ENCODE measurements at places on chromosomes 5 and 9. TPM values are rescaled to one million over a fixed set of nuclear protein-coding genes. Genes with fewer than 3 reads are reported as not detected.
A peak's percentile ranks its signal among the peaks of the same experiment; 100 is the strongest.

DNA sequence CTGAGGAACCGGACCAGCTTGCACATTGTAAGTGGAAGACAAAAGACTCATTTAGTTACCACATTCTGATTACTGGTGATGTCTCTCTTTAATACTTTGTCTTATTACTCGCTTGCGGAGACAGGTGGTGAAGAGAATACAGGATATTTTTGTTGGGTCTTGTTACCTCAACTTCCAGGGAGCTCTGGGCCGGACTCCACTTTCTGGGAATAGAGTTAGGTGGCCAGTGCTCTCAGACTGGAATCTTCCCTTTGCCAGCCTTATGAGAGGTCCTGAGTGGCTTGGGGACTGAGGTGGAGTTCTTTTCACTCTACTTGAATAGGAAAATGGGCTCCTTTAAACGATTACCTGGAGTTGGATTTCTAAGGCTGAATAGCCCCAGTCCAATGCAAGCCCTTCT, 33.3 kb upstream of the SPRY4 start:
- DNase-seq = no peak
- no peaks in the 10 kb centered on the region for H3K27me3 ChIP-seq
- H3K4me3 ChIP-seq = peak overlapping the region; percentile 75
- H3K27ac ChIP-seq = peak overlapping the region; percentile 92
- peaks cover 34% of the 10 kb centered on the region for H3K4me1 ChIP-seq
- H3K36me3 ChIP-seq = no peaks in the 10 kb centered on the region

DNA sequence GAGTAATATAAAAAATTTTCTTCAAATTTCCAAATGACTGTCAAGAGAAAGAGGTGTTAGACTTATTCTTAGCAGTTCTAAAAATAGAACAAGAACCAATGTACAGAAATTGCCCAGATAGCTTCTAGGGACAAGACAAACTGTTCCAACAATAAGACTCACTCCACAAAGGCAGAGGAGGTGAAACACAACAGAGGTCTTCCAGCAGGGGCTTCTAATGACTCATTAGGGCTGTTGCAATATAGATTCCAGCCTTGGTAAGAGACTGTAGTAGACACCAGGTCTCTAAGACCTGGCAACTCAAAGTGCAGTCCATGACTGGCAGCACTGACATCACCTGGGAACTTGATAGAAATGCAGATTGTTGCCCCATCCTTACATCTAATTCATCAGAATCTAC, 134.6 kb upstream of the VLDLR start:
- H3K27me3 ChIP-seq = no peaks in the 10 kb centered on the region
- H3K36me3 ChIP-seq = no peaks in the 10 kb centered on the region
- H3K27ac ChIP-seq = peak overlapping the region; percentile 65
- peaks cover 34% of the 10 kb centered on the region for H3K4me1 ChIP-seq
- H3K4me3 ChIP-seq = no peak overlapping the region

GRCh38 chr5:124706729-124707361, 39.6 kb downstream of the ZNF608 start:
- peaks cover 80% of the 10 kb centered on the region for H3K4me1 ChIP-seq
- H3K4me3 ChIP-seq = peak overlapping the region; percentile 30
- H3K36me3 ChIP-seq = no peaks in the 10 kb centered on the region
- peak; percentile 54 for DNase-seq
- no peaks in the 10 kb centered on the region for H3K27me3 ChIP-seq

- H3K36me3 ChIP-seq = no peaks in the 10 kb centered on the region
- no peaks in the 10 kb centered on the region for H3K27me3 ChIP-seq
- no peak overlapping the region for H3K4me3 ChIP-seq
- no peaks in the 10 kb centered on the region for H3K4me1 ChIP-seq
- H3K27ac ChIP-seq = no peak overlapping the region
Observed at GRCh38 chr5:158648631-158649030, 451.1 kb downstream of the EBF1 start.

- no peak overlapping the region for H3K27ac ChIP-seq
- H3K36me3 ChIP-seq = no peaks in the 10 kb centered on the region
- H3K27me3 ChIP-seq = no peaks in the 10 kb centered on the region
Observed at GRCh38 chr5:76475385-76475784, 72.3 kb downstream of the IQGAP2 start.

DNA sequence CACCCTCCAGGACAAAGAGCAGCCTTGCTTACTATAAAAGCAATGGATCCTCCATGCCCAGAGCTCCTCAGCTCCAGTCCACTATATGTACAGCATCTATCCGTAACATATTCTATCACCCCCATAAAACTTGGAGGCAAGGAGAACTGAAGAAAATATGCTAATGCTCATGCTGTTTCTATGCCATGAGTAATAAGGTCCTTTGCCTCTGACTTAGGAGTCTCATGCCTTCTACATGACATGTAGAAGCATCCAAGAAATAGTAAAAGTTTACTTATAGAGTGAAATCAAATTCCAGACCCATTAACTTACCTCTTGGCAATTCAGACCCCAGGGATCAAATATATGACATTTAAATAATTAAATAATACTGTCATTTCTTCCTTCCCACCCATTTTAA, 33.7 kb downstream of the SSBP2 start:
- no peaks in the 10 kb centered on the region for H3K36me3 ChIP-seq

- H3K27ac ChIP-seq = no peak overlapping the region
- H3K27me3 ChIP-seq = no peaks in the 10 kb centered on the region
- H3K36me3 ChIP-seq = no peaks in the 10 kb centered on the region
- no peak for DNase-seq
Observed at GRCh38 chr5:170736966-170737365, 46.6 kb upstream of the GABRP start.

GRCh38 chr9:125432715-125433385, 171.2 kb downstream of the GAPVD1 start:
- H3K27me3 ChIP-seq = no peaks in the 10 kb centered on the region
- no peaks in the 10 kb centered on the region for H3K36me3 ChIP-seq
- H3K4me1 ChIP-seq = peaks cover 13% of the 10 kb centered on the region
- no peak overlapping the region for H3K4me3 ChIP-seq

DNA sequence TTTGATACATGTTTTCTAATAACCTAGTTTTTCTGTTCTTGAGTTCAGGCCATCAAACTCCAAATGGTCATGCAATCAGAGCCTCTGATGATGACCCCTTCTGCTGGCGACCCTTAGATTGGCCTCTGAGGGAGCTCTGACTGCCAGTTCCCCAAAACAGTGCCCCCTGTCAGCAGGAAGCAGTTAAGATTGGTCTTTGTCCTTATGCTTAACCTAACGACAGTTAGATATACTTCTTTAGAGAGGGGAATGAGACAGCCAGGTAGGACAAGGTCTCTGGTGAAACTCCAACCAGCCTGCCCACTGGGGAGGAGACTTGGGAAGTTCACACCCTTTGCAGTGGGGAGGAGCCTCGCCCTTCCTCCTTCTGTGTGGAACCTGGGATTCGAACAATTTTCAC, 390.4 kb upstream of the KIF2A start:
- H3K36me3 ChIP-seq = no peaks in the 10 kb centered on the region
- H3K4me1 ChIP-seq = no peaks in the 10 kb centered on the region
- H3K4me3 ChIP-seq = no peak overlapping the region
- H3K27me3 ChIP-seq = peaks cover 4% of the 10 kb centered on the region

GRCh38 chr5:72397836-72398235, 77.7 kb downstream of the PTCD2 start:
- no peaks in the 10 kb centered on the region for H3K27me3 ChIP-seq
- DNase-seq = no peak
- no peak overlapping the region for H3K27ac ChIP-seq
- H3K4me1 ChIP-seq = peaks cover 20% of the 10 kb centered on the region
- no peak overlapping the region for H3K4me3 ChIP-seq
- H3K36me3 ChIP-seq = no peaks in the 10 kb centered on the region

DNA sequence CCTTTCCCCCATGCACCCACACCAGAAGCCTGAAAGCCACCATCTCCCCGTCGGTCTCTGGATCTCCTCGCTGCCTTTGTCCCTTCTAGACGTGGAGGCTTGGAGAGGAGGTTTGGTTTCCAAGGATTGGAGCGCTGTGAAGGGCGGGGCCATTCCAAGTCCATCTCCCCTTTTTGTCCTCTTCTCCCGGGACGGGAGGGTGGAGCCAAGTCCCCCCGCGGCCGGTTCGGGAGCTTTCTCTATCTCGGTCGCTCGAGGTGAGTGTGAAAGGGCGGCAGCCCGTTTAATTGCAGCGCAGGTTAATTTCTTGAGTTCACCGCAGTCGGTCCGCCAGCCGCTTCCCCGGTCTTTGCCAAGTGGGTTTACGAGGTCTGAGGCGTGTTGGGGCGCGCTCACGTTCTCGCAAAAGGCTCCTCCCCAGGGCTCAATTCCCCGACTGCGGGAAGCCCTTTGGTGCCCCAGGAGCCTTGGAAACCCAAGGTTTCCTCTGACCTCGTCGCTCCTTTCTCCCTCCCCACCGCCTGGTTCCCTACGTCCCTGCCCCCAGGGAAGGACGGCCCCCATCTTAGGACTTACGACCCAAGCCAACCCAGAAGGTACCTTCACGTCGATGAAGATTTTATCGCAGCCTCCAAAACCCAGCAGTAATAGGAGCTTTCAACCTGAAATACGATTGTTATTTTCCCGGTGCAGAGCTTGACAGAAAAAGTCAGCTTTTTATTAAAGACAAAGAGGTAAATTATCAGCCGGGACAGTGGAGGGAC, 2.8 kb upstream of the ZNF462 start:
- H3K36me3 ChIP-seq = no peaks in the 10 kb centered on the region
- no peaks in the 10 kb centered on the region for H3K27me3 ChIP-seq
- peak overlapping the region; percentile 83 for H3K4me3 ChIP-seq
- peak overlapping the region; percentile 89 for H3K27ac ChIP-seq

DNA sequence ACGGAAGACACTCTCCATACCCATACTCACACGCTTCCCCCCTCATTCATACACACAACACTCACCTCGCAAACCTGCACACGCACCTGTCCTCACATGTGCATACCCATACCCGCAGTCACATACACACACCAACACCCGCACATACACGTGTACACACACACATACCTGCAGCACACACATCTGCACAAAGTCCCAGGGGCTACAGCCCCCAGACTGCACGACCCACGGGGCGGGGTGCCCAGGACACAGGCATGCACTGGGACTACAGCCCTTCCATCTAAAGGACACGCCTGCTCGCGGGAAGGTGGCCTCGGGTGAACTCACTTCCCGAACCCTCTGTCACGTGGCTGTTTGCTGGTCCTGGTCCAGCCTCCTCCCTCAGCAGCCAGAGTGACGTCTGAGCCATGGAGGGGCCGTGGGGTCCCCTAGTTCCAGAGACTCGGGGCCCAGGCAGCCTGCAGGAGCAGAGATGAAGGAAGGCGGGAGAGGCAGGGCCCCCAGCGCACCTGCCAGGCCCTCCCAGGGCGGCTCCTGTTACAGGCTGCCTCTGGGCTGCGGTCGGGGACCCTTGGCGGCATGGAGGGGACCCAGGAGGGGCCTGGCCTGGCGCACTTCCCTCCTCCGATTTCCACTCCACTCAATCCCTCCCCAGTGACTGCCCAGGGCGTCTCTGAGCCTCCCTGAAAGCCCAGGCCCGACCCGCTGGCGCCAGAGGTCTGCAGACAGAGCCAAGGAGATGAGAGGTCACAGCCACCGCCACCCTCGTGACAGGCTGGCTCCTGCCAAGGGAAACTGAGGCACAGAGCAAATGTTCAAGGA, 8.1 kb downstream of the SLC12A7 start:
- peak overlapping the region; percentile 98 for H3K27ac ChIP-seq
- H3K4me1 ChIP-seq = peaks cover 100% of the 10 kb centered on the region
- peak; percentile 88 for DNase-seq
- H3K36me3 ChIP-seq = peaks cover 9% of the 10 kb centered on the region

DNA sequence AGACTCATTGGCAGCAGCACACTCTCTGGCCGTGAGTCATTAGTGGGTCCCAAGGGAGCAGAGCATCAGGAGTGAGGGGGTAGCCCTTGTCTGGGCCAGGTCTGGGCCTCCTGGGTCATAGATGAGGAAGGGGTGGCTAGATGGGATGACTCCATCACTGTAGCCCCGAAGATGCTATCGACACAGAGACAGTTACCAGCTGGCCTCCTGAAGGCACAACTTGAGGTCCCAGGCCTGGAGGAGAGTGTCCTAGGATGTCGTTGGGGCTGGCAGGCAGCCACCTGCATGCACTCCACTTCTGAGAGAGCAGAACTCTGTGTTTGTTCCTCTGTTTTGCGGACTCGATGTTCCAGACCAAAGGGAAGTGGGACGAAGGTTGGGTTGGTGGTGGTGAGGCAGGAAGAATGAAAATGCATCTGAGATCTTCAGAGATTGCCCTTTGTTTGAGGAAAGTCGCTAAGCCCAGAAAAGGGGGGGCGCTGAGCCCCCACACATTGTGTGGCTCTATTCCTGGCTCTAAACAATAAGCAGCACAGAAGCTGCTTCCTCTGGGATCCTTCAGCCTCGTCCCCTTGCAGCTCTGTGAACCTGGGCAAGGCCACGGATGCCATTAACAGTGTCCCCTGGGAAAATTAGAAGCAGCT, 4.7 kb downstream of the BTNL9 start:
- H3K4me3 ChIP-seq = peak overlapping the region; percentile 64
- no peaks in the 10 kb centered on the region for H3K36me3 ChIP-seq
- H3K27ac ChIP-seq = peak overlapping the region; percentile 92
- DNase-seq = peak; percentile 53
- peaks cover 14% of the 10 kb centered on the region for H3K4me1 ChIP-seq

GRCh38 chr5:60886158-60886557, 42.1 kb upstream of the ELOVL7 start:
- H3K4me1 ChIP-seq = no peaks in the 10 kb centered on the region
- peaks cover 59% of the 10 kb centered on the region for H3K36me3 ChIP-seq
- H3K27me3 ChIP-seq = no peaks in the 10 kb centered on the region
- no peak for DNase-seq
- H3K4me3 ChIP-seq = no peak overlapping the region

DNA sequence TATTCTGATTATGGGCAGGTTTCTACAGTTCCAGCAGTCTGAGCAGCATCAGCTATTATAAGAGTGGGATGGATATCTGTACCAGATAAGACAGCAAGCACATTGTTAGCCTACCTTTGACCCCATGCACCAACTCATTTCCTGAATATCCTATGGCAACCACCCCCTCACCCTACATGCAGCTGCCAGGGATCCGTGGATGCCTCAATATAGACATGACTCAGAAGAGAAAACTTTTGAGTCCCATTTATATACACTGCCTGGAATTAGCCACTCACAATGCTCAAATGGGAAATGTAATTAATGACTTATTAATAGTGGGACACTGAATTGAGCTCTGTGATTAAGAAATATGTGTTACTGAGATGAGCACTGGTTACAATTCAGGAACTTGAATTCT, 124.4 kb downstream of the SSBP2 start:
- H3K4me1 ChIP-seq = peaks cover 12% of the 10 kb centered on the region
- H3K27me3 ChIP-seq = no peaks in the 10 kb centered on the region
- DNase-seq = no peak
- H3K27ac ChIP-seq = no peak overlapping the region

Gene ZBTB6
- 6.0 TPM for total RNA-seq

Gene SPATA31D4
- not detected for total RNA-seq

Gene MRPL41
- total RNA-seq = 233 TPM

Measured in left ventricle myocardium inferior (tissue), 1 donor.